ENCODE measurements at places on chromosomes 16 and 17. TPM values are rescaled to one million over a fixed set of nuclear protein-coding genes. Genes with fewer than 3 reads are reported as not detected.
A peak's percentile ranks its signal among the peaks of the same experiment; 100 is the strongest.

GRCh38 chr17:39110435-39111136 is 40.9 kb downstream of the PLXDC1 start:
- H3K27ac ChIP-seq = no peak overlapping the region
- H3K36me3 ChIP-seq = no peaks in the 10 kb centered on the region
- H3K27me3 ChIP-seq = no peaks in the 10 kb centered on the region
- H3K4me1 ChIP-seq = no peaks in the 10 kb centered on the region

DNA sequence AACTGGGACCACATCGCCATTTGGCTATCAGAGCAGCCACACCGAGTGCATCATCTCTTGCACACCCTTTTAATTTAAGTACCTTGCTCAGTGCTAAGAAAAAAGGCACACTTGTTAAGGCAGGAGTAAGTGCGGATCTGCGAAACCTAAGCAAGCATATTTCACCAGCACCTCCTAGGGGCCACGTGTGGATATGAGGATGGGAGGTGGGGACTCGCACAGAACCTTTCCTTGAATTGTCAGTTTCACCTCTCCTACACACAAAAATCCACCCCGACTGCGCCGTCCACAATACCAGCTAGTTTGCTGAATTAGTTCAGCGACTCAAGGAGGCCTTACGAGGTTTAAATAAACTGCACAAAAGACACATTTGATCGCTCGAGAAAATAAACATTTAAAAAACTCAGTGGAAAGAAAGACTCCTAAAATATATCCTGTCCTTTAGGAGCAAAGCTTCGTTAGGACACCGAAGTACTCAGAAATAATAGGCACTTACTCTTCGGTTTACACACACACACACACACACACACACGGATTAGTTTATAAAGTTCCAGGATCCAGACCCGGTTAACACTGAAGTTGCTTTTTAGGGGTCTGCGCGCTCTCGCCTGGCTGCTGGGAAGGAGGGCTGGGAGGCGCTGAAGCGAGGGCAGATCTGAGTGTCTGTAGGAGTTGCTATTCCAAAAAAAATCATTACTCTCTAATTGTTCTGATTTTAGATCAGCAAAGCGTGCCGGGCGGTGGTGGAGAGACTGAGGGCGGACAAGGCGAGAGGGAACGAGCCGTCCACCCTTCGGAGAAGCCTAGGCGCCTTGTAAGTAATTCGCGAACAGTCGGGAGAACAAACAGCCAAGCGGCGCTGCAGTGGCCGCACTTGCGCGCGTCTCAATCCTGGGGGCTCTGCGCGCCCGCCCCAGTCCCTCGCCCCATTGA is 1.0 kb upstream of the KCNJ2 start:
- DNase-seq = no peak
- peak overlapping the region; percentile 46 for H3K4me3 ChIP-seq
- H3K27ac ChIP-seq = no peak overlapping the region
- H3K36me3 ChIP-seq = no peaks in the 10 kb centered on the region
- peaks cover 22% of the 10 kb centered on the region for H3K27me3 ChIP-seq

DNA sequence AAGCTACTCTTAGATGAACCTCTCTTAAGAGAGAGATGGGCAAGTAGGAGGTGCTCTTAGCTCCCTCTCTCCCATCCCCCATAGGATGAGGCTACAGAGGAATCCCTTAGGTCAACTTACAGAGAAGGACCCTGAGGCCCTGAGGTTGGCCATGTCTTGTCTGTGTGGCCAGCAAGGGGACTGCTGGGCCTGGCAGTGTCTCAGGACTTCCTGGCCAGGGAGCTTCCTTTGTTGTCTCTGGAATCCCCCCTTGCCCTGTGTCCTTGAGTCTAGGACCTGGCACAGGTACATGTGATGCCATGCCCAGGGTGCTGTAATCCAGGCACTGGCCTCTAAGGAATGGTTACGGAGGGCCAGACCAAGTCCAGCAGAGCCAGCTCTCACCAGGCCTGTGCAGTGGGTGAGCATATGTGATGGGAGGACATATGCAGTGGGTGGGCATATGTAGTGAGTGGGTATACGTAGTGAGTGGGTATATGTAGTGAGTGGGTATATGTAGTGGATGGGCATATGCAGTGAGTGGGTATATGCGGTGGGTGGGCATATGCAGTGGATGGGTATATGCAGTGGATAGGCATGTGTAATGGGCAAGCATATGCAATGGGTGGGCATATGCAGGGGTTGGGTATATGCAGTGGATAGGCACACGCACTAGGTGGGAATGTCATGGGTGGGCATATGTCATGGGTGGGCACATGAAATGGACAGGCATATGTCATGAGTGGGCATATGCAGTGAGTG is 20.3 kb upstream of the PECAM1 start:
- peaks cover 13% of the 10 kb centered on the region for H3K4me1 ChIP-seq
- no peaks in the 10 kb centered on the region for H3K36me3 ChIP-seq
- DNase-seq = no peak
- H3K27me3 ChIP-seq = no peaks in the 10 kb centered on the region
- H3K4me3 ChIP-seq = no peak overlapping the region

- DNase-seq = no peak
- no peak overlapping the region for H3K27ac ChIP-seq
- H3K4me1 ChIP-seq = no peaks in the 10 kb centered on the region
- H3K27me3 ChIP-seq = no peaks in the 10 kb centered on the region
- H3K36me3 ChIP-seq = peaks cover 9% of the 10 kb centered on the region
Measured at GRCh38 chr17:15456972-15457722, 10.3 kb downstream of the CDRT4 start.

Gene PRRT2
- total RNA-seq = 2.3 TPM

DNA sequence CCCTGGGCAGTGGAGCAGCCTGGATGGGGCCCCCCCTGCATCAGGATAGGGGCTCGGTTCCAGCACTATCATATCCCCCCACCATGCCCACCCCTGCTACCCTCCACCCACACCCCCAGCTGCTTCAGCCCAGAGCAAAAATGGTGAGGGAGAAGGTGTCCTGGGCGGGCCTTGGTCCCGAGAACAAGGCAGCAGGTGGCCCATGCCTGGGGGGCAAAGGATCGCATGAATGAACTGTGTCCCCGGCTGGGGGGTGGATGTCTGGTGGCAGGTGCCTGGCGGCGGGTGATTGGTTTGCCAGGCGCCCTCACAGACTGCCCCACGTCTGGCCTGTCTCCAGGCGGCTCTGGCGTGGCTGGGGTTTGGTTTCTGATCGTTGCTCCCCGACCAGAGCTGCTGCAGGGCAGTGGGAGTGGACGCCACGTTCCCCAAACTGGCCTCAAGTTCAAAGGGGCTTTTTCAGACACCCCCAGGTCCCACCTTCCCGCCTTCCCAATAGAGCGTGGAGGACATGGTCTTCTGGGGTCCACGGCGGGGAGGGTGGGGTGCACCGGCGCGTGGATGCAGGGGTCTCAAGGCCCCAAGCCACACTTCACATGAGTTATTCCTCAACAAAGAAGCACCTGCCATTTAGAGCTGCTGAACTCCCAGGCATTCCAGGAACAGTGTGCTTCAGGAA is 12.6 kb downstream of the UTS2R start:
- peaks cover 12% of the 10 kb centered on the region for H3K4me1 ChIP-seq
- no peak overlapping the region for H3K27ac ChIP-seq
- H3K4me3 ChIP-seq = no peak overlapping the region
- peaks cover 21% of the 10 kb centered on the region for H3K27me3 ChIP-seq

DNA sequence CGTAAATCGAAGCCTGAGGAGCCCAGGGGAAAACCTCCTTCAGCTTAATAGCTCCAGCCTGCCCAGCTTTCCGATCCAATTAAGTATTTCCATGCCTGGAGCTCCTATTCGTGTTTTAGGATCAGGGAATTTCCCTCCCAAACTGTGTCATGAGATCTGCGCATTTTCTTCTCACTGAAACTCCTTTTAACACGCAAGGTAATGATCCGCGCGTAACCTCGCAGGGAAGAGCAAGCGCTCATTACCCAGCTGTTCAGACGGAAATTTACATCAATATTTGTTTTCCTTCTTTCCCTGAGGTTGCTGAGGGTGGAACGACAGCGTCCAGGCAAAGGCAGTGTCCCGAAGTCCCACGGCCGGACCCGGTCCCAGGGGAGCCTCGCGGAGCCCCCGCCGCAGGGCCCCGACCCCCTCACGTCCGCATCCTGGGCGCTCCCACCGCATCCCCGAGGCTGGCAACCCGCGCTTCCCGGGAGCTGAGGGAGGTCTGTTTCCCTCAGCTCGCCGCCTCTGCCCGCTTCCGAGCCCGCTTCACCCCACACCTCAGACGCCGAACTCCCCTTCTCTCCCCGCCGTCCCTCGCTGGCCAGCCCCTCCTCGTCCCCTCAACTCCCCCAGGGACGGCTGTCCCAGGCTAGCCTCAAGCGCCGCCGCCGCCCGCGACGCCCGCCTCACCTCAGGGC is 415 bp downstream of the ABCA5 start:
- peaks cover 3% of the 10 kb centered on the region for H3K27me3 ChIP-seq
- no peaks in the 10 kb centered on the region for H3K36me3 ChIP-seq
- DNase-seq = no peak
- H3K4me3 ChIP-seq = peak overlapping the region; percentile 77
- H3K27ac ChIP-seq = peak overlapping the region; percentile 78

DNA sequence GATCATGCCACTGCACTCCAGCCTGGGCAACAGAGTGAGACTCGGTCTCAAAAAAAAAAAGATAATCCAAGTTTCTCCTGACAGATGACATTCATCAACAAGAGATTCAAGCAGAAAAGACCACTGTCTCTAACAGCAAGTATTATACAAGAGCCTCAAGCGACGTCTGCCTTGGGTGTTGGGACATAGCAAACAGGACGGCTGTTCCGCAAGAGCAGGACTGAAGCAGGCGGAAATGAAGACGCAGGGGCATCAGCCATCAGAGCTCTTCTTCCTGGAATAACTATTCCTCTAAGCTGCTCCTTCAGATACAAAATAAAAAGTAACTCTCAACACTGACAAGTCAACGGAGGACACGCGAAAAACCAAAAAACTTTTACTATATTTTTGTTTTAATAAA is 54.0 kb downstream of the ANKRD11 start:
- peaks cover 8% of the 10 kb centered on the region for H3K36me3 ChIP-seq
- H3K27me3 ChIP-seq = no peaks in the 10 kb centered on the region
- H3K27ac ChIP-seq = no peak overlapping the region
- DNase-seq = no peak
- no peak overlapping the region for H3K4me3 ChIP-seq

Gene TEKT3
- not detected for total RNA-seq

Gene PRAC2
- total RNA-seq = not detected

Gene TNRC6A
- 70.4 TPM for total RNA-seq

- no peak for DNase-seq
- H3K27me3 ChIP-seq = no peaks in the 10 kb centered on the region
- no peaks in the 10 kb centered on the region for H3K4me1 ChIP-seq
Measured at GRCh38 chr16:53973021-53973420, 269.1 kb downstream of the FTO start.

- no peak overlapping the region for H3K27ac ChIP-seq
- peaks cover 6% of the 10 kb centered on the region for H3K4me1 ChIP-seq
- H3K4me3 ChIP-seq = no peak overlapping the region
Measured at GRCh38 chr17:83064021-83064731, 15.2 kb upstream of the METRNL start.

Gene OTOP2
- total RNA-seq = not detected

DNA sequence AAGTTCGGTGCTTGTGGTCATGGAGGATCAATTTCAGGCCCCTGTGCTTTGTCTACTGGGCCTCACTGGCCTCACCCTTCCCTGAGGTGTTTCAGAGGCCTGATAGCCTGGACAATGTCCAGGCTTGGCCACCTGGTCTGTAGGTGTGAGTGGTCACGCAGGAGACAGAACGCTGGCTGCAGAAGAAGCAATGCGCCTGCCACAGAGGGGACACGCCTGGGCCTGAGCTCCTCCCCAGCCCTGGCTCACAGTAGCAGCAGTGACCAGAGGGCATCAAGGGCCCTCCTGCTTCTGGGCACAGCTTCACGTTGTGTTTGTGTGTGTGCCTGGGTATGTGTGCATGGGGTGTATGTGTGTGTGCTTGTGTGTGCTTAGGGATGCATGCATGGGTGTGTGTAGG is 1.9 kb upstream of the PITPNM3 start:
- H3K27ac ChIP-seq = no peak overlapping the region
- H3K4me3 ChIP-seq = no peak overlapping the region
- H3K4me1 ChIP-seq = peaks cover 16% of the 10 kb centered on the region
- no peak for DNase-seq

DNA sequence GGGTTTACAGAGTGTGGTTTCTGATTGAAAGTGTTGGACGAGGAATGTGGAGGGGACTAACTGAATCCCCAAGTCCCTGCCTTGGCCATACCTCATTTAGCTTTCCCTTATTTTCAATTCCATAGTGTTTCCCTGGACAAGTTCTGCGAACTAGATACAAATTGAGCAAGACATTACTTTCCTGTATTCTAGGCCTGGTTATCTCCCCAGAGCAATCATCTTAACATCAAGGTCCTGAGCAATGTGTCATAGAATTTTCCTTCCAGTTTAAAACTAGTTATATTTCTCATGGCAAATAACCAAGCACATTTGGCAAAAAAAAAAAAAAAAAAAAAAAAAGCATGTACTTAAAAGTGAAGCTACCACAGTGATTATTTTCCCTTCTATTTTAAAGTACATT is 330.1 kb downstream of the CDH11 start:
- no peak overlapping the region for H3K4me3 ChIP-seq
- no peaks in the 10 kb centered on the region for H3K36me3 ChIP-seq
- no peaks in the 10 kb centered on the region for H3K27me3 ChIP-seq

GRCh38 chr16:7703672-7704071 is 371.0 kb downstream of the RBFOX1 start:
- no peaks in the 10 kb centered on the region for H3K36me3 ChIP-seq
- H3K27ac ChIP-seq = no peak overlapping the region
- no peaks in the 10 kb centered on the region for H3K27me3 ChIP-seq
- H3K4me3 ChIP-seq = no peak overlapping the region

DNA sequence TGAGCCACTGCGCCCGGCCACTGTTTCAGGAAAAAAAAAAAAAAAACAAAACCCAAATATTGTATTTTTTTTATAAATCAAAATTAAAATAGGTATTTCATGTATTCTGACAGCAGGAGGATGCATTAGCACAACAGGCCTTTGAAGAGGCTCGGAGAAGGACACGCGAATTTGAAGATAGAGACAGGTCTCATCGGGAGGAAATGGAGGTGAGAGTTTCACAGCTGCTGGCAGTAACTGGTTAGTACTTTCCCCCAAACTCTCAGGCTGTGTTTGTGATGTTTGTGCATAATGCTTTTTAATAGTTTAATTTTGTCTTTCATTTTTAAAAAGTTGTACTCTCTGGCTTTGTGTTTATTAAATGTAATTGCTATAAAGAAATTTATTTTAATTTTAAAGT is 27.6 kb upstream of the PHAF1 start:
- H3K27ac ChIP-seq = no peak overlapping the region
- H3K4me1 ChIP-seq = no peaks in the 10 kb centered on the region
- H3K27me3 ChIP-seq = no peaks in the 10 kb centered on the region
- no peak overlapping the region for H3K4me3 ChIP-seq
- peaks cover 10% of the 10 kb centered on the region for H3K36me3 ChIP-seq

Gene KRTAP2-1
- total RNA-seq = not detected

- no peaks in the 10 kb centered on the region for H3K36me3 ChIP-seq
- H3K4me3 ChIP-seq = no peak overlapping the region
Measured at GRCh38 chr17:9148905-9149525, 127.7 kb downstream of the NTN1 start.

Measured in CD4-positive, alpha-beta T cell (primary cell).